HFF-Myc (cell line): ENCODE measurements at places on chromosomes 12 and 14.
A peak's percentile ranks its signal among the peaks of the same experiment; 100 is the strongest.

GRCh38 chr12:75658901-75659823, 147.8 kb upstream of the KRR1 start:
- peak; percentile 63 for DNase-seq

- no peak for DNase-seq
Observed at GRCh38 chr12:53051058-53051880, 1.4 kb downstream of the TNS2 start.

- DNase-seq: no peak
Observed at GRCh38 chr14:75989134-75989533, 3.6 kb downstream of the IFT43 start.

GRCh38 chr12:18391151-18391550, 129.8 kb downstream of the PIK3C2G start:
- no peak for DNase-seq

DNA sequence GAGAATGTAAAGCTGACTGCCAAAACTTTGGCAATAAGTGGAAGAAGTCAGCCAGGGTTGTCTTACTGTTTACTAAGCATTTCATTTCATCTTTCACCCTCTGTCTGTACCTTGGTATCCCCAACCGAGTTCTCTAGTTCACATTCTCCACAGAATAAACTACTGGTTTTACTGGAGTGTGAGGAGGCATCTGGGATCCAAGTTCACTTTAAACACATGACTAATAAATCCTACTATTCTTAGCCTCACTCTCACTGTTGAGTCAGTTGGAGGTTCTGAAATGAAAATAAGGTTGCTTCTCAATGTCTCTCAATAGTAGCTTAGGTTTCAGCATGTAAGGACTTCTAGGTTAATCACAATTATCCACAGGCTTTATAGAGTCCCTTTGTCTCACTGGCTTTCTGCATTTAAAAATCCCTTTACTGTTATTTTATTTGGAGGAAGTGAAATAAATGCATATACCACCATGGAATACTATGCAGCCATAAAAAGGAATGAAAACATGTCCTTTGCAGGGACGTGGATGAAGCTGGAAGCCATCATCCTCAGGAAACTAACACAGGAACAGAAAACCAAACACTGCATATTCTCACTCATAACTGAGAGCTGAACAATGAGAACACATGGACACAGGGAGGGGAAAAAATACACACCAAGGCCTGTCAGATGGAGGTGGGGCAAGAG, 95.8 kb downstream of the EPS8 start:
- no peak for DNase-seq

DNA sequence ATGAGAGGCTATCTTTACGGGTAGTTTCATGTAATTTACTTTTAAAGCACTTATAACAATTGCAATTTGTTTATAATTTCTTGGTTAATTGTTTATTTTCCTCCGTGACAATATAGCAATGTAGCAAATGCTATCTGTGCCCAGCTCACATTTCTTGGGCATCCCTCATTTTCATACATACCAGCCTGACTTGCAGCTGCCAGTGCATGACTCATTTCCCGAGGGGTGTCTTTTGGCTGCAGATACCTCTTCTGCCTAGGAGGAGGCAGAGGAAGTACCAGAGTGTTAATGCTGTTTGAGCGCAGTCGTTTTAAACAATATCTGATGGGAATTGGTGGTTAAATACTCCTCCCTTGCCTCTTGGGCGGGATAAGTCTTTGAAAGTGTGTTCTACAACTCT, 104.2 kb upstream of the ABCD2 start:
- DNase-seq: peak; percentile 5

- DNase-seq: no peak
Observed at GRCh38 chr14:93943052-93943451, 15.9 kb downstream of the FAM181A start.

- no peak for DNase-seq
Observed at GRCh38 chr12:63419154-63419553, 249.1 kb downstream of the DPY19L2 start.

DNA sequence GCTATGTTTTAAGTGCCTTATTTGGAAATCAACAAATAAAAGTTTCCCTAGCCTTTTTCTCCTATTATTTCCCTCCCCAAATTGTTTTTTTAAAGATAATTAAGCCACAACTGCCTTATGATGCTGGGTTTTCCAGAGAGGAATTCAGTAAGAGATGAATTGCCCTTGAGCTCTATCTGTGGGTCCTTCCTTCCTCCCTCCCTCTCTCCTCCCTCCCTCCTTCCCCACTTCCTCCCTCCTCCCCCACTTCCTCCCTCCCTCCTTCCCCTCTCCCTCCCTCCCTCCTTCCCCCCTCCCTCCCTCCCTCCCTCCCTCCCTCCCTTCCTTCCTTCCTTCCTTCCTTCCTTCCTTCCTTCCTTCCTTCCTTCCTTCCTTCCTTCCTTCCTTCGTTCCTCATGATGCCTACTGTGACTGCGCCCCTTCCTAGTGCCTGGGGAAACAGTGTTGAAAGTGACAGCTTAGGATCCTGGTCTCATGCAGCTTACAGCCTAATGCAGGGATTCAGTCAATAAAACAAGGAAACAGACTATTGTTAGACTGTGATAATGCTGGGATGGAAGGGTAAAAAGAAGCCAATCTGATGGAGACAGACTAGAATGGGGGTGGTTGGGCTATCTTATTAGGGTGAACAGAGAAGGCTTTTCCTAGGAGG, 1417.1 kb downstream of the AACS start:
- no peak for DNase-seq

GRCh38 chr14:20683891-20684661, at the start of gene RNASE4:
TSS of gene RNASE4 (plus strand) at chr14:20684560. CDS start at chr14:20699372, 14,812 bp downstream.
- DNase-seq: peak; percentile 82

- no peak for DNase-seq
Observed at GRCh38 chr12:132513070-132513398, 23.1 kb downstream of the FBRSL1 start.

DNA sequence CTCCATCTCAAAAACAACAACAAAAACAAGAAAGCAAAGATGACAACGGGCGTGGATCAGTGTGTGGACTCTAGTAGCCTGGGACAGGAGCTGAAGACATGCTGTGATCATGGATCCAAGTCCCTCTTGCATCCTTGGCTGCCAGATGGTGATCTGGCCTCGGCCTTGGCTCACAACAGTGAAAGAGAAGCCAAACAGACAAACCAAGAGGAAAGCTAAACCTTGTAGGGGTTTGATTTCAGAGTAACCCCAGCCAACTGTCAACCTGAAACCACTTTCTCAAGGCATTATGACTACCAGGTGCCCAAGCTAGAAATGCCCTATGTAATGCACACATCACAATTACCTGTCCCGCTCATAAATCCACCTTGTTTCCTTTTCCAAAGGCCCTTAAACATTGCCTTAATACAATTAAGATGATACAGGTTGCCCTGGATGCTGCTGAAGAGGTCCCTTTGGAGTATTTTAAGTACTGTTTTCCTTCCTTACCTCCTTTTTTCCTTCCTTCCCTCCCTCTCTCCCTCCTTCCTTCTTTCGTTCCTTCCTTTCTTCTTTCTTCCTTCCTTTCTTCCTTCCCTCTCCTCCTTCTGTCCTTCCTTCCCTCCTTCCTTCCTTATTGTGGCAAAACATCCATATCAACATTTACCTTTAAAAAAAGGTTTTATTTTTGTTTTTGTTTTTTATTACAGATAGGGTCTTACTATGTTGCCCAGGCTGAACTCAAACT, 41.4 kb upstream of the NINJ2 start:
- no peak for DNase-seq

DNA sequence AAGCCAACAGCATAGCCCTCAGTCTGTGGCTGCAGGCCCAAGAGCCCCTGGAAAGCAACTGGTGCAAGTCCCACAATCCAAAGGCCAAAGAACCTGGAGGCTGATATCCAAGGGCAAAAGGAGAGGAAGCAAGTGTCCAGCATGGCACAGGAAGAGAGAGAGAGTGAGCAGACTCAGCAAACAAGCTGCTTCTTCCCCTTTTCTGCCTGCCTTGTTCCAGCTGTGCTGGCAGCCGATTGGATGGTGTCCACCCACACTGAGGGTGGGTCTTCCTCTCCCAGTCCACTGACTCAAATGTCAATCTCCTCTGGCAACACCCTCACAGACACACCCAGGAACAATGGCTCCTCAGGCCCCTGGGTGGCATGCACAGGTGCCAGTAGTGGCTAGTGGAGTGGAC, 33.5 kb downstream of the SMCO2 start:
- DNase-seq: no peak

- no peak for DNase-seq
Observed at GRCh38 chr14:72766296-72766695, 127.6 kb downstream of the DPF3 start.

- DNase-seq: no peak
Observed at GRCh38 chr12:41605545-41606305, 417.6 kb downstream of the PDZRN4 start.

GRCh38 chr12:95859344-95859816, 628 bp downstream of the SNRPF start:
- no peak for DNase-seq
